Glomerular endothelial cell (primary cell): ENCODE measurements at places on chromosomes 1 and 21. TPM values are rescaled to one million over a fixed set of nuclear protein-coding genes. Genes with fewer than 3 reads are reported as not detected.

BACH1 gene
- total RNA-seq, result 17.1 and 21.5 TPM in 2 replicates

DNA sequence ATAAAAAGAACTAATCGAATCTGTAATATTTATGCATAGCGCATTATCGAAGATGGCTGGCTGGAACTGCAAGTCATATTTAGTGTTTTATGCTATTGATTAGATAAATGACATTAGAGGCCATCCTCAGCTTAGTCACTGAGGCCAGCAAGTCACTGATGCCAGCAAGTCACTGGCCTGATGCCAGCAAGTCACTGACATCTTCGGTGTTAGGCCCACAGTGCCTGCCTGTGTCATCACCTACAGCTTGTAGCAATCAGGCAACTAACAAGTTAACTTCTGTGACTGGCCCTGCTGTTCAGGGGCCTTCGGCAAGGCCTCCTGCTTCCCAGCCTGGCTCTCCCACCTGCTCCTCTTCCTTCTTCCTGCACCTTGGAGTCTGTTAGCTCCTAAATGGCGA lies 65.6 kb upstream of the SCCPDH start:
- DNase-seq, result no peak

DNA sequence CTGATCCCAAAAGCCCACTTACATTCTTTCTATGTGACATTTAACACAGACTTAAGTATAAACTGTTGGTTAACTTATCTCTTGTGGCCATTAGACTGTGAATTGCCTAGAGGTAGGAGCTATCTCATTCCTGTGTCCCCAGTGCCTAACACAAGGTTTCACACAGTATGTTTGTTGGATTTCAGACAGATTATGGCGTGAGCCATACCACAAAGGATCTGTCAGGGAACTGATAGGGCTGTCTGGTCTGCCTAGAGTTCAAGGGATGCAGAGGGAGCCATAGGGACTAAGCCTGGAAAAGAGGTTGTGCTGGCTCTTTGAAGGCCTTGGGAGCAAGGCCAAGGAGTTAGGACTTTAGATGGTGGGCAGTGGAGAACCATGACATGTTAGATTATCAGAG lies 40.0 kb downstream of the MEF2D start:
- no peak for DNase-seq

- DNase-seq, result no peak
These were observed 83.8 kb downstream of the TMEM53 start for GRCh38 chr1:44590475-44590874.

ERG gene
- 73.8 and 118 TPM in 2 replicates for total RNA-seq

DNA sequence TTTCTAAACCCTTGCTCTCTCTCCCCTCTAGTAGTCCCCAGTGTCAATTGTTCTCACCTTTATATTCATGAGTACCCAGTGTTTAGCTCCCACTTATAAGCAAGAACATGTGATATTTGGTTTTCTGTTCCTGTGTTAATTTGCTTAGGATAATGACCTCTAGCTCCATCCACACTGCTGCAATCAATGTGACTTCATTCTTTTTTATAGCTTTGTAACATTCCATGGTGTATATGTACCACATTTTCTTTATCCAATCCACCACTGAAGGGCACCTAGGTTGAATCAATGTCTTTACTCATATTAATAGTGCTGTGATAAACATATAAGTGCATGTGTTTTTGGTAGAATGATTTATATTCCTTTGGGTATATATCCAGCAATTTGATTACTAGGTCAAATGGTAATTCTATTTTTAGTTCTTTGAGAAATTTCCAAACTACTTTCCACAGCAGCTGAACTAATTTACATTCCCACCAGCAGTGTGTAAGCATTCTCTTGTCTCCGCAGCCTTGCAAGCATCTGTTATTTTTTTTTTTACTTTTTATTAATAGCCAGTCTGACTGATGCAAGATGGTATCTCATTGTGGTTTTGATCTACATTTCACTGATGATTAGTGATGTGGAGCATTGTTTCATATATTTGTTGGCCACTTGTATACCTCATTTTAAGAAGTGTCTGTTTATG lies 277.8 kb downstream of the LTN1 start:
- DNase-seq, result no peak

HPCAL4 gene
- total RNA-seq, result not detected in 2 replicates

NLRP3 gene
- 0.58 and 1.0 TPM in 2 replicates for total RNA-seq

DNA sequence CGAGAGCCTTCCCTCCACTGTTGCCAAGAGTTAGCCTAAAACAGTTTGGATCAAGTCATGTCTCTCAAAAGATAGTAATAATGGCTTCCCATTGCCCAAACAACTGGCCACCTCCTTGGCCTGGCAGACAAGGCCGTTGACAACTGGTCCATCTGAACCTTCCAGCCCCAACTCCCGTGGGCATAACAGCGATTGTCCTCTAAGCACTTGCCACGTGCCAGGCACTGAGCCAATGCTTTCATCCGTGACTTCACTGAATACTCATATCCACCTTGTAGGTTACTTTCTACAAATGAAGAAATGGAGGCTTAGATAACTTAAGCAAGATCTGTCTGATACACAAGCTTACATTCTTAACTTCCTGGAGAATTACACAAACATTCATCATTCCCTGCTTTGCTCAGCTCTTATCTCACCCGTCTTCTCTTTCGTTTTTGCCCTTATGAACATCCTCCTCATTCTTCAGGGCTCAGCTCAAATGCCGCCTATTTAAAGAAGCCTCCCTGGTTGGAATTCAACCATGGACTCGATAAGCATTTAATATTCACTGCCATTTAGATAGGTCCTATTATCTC lies 106.4 kb downstream of the KCND3 start:
- no peak for DNase-seq

DNA sequence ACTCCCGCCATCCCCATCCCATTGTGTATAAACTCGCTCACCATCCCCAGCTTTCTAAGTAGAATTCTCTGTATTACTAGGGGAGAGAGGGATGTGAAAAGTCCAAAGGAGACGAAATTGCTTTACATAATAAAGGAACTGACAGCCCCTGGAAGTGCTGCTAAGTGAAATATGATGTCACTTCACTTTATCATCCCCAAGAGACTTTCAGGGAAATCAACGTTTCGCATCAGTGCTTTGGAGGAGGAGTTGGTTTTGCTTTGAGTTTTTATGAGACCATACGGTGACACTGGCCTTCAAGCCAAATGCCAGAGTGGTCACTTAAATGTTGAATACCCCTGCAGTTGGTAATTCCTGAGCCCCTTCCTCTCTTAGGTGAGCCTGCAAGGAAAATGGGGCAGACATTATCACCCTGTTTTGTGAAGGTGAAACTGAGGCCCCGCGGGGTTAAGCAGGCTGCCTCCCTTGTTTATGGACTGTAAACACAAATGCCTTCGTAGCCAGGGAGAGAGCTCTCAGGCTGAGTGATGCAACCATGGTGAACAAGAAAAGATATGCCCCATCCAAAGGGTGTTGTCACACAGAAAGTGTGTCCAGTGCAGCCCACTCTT lies 58.4 kb upstream of the KAZN start:
- DNase-seq, result no peak

DNA sequence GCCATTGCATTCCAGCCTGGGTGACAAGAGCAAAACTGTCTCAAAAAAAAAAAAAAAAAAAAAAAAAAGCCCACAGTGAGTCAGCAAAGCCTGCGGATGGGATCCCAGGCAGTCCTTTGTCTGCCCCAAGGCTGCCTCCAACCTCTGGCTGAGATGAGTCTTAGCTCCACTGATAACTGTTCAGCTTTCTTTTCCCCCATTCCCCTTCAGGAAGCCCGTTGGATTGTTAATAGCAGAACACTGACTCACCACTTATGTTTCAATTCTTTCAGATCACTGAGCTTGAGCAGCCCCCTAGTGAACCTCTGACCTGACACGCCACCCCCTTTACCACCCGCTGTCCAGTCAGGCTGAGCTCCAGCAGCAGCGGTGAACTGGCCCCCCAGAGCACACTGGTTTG lies 57.5 kb downstream of the ERG start:
- DNase-seq, result no peak

DNA sequence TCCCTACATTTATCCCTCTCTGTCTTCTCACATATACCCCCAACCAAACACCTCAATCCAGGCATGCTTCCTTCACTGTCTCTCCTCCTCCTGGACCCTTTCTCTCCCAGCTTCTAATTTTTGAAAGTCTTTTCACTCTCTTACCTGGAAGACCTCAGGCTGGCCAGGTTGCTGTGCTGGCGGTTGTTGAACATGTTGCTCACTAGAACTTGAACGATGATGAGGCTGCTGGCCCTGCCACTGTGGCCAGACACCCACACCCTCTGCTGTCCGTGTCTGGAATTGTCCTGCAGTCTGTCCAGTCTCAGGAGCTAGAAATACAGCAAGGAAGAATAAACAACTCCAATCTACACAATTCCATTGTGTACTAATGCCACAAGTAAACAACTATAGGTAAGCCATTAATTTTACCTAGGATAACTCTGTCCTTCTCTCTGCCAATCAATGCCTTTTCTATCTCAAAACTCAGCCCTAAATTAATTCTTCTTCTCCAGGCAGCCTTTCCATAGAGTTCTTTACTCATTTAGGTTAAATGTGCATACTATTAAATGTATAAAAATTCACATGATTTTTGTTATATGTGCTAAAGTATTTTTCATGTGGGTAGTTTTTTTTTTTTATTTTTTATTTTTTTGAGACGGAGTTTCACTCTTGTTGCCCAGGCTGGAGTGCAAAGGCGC lies 5.1 kb upstream of the CTSK start:
- DNase-seq, result no peak

DNA sequence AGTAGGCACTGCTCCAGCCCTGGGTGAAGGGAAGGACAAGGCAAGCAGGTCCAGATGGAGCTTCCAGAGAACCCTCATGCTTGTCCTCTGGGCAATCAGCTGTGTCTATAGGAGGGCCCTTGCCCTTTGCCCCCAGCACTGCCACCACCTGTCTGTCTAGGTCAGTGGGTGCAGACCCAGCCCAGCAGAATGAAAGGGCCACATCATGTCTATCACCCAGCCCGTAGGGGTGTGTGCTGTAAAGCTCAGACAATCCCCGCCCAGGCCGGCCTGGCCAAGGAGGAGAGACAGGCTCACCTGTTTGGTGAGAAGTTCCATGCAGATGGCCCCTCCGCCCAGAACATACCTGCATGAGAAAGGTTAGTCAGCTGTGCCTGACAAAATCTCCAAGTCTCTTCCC lies 7.0 kb downstream of the UBE2Q1 start:
- no peak for DNase-seq

CELA3B gene
- not detected in 2 replicates for total RNA-seq

GRCh38 chr1:215631040-215631439 lies 63.9 kb downstream of the KCTD3 start:
- no peak for DNase-seq

RGS4 gene
- total RNA-seq, result 99.0 and 351 TPM in 2 replicates

DNA sequence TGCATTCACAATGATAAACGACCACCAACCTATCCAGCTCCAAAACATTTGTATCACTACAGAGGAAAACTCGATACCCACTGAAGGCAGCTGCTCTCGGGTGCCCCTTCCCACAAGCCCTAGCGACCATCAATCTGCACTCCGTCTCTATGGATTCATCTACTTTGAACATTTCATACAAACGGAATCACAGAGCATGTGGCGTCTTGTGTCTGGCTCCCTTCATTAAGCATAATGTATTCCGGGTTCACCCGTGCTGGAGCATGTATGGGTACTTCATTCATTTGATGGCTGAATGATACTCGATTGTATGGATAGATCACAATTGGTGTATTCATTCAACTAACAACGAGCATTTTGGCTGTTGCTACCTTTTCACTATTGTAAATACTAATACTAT lies 340.2 kb downstream of the SMYD3 start:
- DNase-seq, result no peak

CAMK1G gene
- total RNA-seq, result 0.12 and 0.39 TPM in 2 replicates

FMO2 gene
- not detected in 2 replicates for total RNA-seq

DNA sequence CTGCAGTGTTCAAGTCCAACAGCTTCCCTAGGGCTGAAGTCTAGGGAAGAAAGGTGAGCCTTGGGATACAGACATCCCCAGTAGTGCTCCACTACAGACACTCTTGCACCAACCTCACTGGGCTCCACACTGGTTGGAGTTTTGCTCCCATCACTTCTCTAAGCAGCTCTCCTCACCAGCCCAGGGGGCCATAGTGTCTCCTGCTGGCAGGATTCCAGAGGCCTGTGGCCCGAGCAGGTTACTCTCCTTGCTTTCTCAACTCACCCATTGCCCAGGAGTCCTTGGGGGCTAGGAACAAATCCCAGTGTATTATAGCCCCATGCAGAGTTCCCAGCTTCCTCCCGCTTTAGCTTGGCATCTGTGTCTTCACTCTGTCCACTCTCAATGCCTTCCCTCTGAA lies 52.8 kb downstream of the IFI44 start:
- no peak for DNase-seq

GRCh38 chr1:6069573-6069972 lies 23.9 kb downstream of the KCNAB2 start:
- no peak for DNase-seq

- no peak for DNase-seq
These were observed 60.6 kb upstream of the COL6A1 start for GRCh38 chr21:45920824-45921600.
